ENCODE measurements at places on chromosomes 1 and 21.
A peak's percentile ranks its signal among the peaks of the same experiment; 100 is the strongest.

GRCh38 chr1:10189659-10190058 lies 20.7 kb upstream of the KIF1B start:
- no peak for DNase-seq

- no peak for DNase-seq
These were observed 13.6 kb downstream of the UBL4B start for GRCh38 chr1:110125810-110126209.

GRCh38 chr1:196305216-196305615 lies 303.0 kb downstream of the KCNT2 start:
- DNase-seq, result no peak

- no peak for DNase-seq
These were observed 5.4 kb upstream of the LAMC2 start for GRCh38 chr1:183180634-183181056.

- DNase-seq, result no peak
These were observed 10.6 kb downstream of the PTPN22 start for GRCh38 chr1:113860891-113861290.

DNA sequence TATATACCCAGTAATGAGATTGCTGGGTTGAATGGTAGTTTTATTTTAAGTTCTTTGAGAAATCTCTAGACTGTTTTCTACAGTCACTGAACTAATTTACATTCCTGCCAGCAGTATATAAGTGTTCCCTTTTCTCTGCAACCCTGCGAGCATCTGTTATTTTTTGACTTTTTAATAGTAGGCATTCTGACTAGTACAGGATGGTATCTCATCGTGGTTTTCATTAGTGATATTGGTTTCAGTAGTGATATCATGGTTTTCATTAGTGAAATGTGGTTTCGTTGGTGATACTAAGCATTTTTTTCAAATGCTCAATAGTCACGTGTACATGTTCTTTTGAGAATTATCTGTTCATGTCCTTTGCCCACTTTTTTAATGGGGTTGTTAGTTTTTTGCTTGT lies 316.8 kb downstream of the PTBP2 start:
- no peak for DNase-seq

DNA sequence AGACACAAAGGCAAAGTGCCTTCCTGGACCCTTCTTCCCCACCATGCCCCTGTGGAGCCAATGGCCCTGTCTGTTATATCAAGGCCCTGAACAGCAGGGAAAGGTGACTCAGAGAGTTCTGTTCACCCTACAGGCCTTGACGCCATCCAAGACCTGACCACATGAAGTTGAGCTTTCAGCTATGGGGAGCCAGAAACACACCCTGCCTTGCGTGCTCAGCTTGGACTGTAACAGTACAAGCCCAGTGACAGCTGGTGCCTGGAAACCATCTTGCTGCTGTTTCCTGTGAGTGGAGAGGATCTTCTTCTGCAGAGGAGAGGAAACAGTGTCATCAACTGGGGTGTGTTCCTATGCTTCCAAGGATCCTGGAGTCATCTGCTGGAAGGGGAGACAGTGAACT lies 165.0 kb upstream of the IRF2BP2 start:
- DNase-seq, result no peak

DNA sequence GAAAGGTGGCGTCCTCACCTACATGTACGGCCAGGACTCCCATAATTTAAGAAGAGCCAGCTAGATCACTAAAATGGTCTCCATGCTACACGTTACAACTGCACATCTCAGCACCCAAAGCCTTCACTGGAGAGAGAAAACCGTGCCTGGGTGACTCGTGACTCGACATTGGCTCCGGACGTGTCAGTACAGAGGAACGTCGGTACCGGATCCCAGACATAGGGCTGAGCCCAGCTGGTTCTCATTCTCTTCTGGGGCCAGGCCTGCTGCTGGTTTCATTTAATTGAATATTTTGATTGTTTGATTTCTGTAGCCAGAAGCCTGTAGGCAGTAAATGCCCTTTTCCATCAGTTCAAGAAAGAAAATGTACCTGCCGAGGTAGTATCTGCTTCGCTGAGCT lies 93.1 kb downstream of the HHIPL2 start:
- no peak for DNase-seq

DNA sequence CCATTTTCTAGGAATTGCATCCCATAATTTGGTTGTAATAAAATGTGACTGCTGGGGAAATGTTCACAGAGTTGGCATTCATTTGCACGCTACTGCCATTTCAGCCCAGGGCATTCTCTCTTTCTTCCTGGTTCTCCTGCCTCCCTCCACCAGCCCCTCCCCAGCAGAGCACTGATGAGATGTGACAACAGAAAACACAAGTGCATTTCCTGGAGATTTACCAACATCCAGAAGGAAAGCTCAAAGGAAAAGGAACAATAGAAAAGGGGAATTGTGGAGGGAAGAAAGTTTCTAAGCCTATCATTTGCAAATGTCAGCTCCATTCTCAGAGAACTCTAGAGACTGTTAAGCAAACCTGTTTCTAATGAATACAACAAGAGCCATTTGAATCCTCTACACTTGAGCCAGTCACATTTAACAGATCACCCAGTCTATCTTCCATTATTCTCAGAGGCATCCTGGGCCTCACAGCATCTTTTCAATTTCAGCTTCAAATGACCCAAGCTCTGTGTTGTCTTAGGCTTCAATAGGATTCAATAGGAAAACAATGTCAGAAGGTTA lies 395.6 kb upstream of the PBX1 start:
- DNase-seq, result no peak

- no peak for DNase-seq
These were observed 329.5 kb downstream of the LTN1 start for GRCh38 chr21:28663111-28663693.

DNA sequence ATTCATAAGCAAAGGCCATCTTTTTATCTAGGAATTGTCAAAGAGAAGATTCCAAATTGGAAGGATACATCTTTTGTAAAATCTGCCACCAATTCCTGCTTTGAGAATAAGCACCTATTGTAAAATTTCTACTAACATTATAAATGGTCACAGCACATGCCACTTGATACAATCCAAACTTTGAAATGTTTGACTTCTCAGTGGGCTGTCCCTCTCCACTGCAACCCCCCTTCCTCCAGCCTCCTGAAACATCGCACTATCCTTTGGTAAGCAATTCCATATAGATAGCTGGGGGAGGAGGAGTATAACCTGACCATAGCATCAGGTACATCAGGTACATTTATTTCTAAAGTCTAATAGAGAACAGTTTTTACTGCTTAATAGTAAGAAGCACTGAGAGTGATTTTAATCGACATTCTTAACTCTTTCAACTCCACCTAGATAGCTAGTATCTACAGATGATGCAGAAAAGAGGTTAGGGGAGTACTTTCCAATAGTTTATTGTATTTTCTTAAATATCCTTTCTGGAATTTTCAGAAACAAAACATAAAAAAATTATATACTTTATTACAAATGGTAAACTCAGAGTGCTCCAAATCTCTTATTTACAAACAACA lies 2.9 kb downstream of the JUN start:
- no peak for DNase-seq

GRCh38 chr1:65065524-65066418 lies 82.2 kb upstream of the AK4 start:
- DNase-seq, result no peak

DNA sequence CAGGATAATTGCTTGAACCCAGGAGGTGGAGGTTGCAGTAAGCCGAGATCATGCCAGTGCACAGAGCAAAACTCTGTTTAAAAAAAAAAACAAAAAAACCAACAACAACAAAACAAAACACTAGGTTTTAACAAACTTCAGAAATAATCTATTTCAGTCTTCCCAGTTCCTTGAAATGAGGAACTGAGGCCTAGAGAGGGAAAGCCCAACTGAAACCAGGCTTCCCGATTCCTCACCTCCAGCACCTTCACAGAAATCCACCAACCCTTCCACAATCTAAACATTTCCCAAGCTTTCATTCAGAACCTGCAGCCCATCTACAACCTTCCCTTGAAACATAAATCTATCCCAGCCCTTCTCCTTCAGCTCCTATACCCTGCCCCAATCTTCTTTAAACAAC lies 612 bp upstream of the CD52 start:
- no peak for DNase-seq

DNA sequence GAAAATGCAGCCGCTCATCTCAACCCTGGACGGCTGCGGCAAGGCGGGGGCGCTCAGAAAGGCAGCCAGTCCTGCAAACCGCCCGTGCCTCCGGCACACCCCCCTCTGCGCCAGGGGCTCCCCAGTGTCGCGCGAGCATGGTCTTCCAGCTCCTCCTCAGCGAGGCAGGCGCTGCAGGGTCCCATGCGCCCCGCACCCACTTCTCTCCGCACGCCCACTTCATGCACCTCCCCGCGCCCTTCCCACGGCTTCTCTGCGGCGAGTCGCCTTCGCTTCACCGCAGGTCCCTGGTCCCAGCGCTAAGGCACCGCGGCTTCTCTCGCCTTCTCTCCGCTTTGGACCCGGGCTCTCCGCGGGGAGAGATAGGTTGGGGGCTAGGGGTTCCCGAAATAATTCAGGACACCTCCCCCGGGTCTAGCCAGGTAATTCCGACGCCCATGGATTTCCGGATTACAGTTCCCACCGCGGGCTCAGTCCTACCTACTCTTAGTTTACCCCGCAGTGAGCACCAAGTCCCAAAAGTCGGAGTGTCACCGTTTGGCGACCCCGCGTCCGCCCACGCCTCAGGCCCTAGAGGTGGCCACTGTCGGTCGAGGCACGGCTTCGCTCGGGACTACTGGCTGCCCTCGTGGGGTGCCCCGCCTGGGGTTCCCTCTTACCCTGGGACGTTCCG lies 67.5 kb downstream of the SYT2 start:
- no peak for DNase-seq

DNA sequence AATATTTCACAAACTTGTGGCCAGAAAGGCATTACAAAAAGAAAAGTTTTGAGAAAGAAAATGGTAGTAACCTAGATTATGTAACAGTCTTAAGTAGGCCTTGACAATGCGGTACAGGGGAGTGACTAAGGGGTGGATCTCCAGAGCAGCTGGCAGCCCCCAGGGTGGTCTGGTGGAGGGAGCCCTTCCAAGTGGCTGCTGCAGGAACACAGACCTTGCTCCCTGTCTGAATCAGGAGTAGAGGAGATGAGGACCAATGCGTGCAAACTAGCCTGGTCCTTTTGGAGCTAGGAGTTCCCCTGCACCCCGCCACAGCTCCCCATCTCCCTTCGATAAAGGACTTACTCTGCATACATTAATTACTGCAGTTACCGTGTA lies 189.0 kb downstream of the NFIA start:
- peak; percentile 24 for DNase-seq

- DNase-seq, result no peak
These were observed 22.1 kb upstream of the GBP2 start for GRCh38 chr1:89147678-89148658.

DNA sequence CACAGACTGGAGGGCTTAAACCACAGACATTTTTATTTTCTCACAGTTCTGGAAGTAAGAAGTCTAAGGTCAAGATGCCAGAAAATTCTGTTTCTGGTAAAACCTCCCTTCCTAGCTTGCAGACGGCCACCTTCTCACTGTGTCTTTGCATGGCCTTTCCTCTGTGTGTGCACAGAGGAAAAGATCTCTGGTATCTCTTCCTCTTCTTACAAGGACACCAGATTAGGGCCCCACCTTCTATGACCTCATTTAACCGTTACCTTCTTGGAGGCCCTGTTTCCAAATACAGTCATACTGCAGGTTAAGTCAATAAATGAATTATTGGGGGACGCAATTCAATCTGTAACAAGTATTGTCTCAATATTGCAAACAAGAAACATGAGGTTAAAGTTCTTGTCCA lies 63.0 kb upstream of the PRDX6 start:
- DNase-seq, result no peak

- no peak for DNase-seq
These were observed 119.5 kb downstream of the MAB21L3 start for GRCh38 chr1:116230712-116231111.

- no peak for DNase-seq
These were observed 17.1 kb downstream of the MORC3 start for GRCh38 chr21:36337099-36337509.

- no peak for DNase-seq
These were observed 253.2 kb upstream of the RRP15 start for GRCh38 chr1:218031901-218032300.

DNA sequence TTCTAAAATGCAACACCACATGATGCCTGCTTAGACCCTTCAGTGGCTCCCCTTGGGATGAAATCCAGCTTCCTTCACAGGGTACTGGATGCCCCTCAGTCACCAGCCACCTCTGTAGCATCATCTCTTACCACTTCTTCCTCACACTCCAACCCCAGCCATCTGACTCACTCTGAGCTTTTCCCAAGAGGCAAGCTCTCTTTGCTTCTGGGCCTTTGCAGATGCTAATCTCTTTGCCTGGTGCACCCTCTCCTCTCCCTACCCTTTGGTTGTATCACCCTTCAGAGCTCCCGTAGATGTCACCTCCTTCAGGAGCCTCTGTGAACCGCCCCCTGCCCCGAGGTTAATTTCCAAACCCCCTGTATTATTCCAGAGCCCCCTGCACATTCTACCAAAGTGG lies 164.8 kb upstream of the ZC3H12A start:
- no peak for DNase-seq

GRCh38 chr1:87558921-87559320 lies 230.2 kb downstream of the LMO4 start:
- DNase-seq, result no peak

- DNase-seq, result no peak
These were observed 312.0 kb downstream of the VAV3 start for GRCh38 chr1:107653005-107653404.

- DNase-seq, result no peak
These were observed 83.3 kb upstream of the SPATA6 start for GRCh38 chr1:48555271-48555670.

DNA sequence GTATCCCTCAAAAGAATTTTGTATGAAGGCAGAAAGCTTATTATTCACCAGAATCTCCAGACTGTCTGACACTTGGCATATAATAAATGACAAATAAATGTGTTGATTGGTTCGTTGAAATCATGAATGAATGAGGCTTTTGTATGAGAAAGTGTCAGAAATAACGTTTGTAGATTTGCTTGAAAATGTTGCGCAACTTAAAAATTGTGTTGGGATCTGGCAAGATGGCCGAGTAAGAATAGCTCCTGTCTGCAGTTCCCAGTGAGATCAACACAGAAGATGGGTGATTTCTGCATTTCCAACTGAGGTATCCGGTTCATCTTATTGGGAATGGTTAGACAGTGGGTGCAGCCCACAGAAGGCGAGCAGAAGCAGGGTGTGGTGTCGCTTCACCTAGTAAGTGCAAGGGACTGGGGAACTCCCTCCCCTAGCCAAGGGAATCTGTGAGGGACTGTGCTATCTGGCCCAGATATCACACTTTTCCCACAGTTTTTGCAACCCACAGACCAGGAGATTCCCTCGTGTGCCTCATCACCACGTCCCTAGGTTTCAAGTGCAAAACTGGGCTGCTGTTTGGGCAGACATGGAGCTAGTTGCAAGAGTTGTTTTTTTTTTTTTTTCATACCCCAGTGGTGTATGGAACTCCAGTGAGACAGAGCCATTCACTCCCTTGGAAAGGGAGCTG lies 759.0 kb downstream of the LTN1 start:
- DNase-seq, result no peak
